ENCODE measurements at places on chromosomes 7 and 10.

DNA sequence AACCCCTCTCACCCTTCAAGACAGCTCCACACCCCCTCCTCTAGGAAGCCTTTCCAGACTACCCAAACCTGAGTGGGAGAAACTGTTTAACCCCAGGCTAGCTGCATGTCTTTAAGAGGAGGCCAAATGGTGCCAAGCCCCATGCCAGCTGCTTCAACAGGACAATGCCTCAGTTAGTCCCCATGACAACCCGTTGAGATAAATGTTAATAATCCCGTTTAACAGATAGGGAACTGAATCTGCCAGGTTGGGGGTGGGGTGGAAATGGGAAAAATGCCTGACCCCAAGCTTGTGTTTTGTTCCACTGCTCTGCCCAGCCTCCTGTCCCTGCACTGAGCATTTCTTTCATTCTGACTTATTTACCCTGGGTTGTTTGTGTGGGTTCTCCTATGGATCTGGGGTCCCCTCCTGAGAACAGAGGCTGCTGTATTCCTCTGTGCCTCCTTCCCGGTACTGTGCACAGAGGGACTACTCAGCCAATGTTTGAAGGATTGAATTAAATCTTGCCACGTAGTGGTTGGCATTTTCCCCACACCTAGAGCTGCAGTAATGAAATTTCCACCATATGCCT, 452.6 kb upstream of the ZMIZ1 start:
- no peak for DNase-seq

GRCh38 chr7:93958651-93959050, 37.1 kb downstream of the GNG11 start:
- no peak for DNase-seq

GRCh38 chr10:24853661-24854060, 98.7 kb downstream of the PRTFDC1 start:
- DNase-seq, result no peak

GRCh38 chr7:40640566-40640965, 505.8 kb downstream of the SUGCT start:
- DNase-seq, result no peak

DNA sequence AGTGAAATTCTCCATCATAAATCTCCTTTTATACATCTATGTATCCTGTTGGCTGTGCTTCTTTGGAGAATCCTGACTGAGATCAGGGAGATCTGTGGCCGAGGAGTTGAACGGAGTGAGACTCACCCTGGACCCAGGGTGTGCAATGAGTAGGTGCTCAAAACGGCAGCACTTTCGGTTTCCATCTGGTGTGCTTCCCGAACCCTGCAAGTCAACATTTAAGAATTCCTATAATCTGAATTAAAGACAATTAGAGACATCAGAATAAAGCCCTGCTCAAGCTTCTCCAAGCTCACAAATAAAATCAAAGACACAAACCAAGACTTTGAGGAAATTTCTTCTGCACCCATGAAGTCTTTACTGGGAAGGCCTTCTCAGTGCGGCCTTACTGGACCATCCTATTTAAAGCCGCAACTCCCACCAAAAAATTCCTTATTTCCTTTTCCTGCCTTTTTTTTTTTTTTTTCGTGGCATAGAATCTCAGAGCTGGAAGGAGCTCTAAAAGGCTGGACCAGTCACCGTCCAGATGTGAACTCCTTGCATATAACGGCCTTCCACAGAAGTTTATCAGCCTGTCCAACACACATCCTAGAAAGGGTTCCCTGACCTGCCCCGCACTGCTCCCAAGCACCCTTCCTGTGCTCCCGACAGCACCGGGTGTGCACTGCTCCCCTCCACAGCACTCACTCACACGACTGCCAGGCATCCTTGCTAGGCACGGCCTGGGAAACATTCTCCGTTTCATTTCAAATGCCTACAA, 29.7 kb downstream of the GNA12 start:
- no peak for DNase-seq

- DNase-seq, result no peak
Measured at GRCh38 chr7:80940539-80941207, 21.8 kb upstream of the SEMA3C start.

GRCh38 chr7:22596763-22597400, 96.9 kb upstream of the STEAP1B start:
- no peak for DNase-seq

DNA sequence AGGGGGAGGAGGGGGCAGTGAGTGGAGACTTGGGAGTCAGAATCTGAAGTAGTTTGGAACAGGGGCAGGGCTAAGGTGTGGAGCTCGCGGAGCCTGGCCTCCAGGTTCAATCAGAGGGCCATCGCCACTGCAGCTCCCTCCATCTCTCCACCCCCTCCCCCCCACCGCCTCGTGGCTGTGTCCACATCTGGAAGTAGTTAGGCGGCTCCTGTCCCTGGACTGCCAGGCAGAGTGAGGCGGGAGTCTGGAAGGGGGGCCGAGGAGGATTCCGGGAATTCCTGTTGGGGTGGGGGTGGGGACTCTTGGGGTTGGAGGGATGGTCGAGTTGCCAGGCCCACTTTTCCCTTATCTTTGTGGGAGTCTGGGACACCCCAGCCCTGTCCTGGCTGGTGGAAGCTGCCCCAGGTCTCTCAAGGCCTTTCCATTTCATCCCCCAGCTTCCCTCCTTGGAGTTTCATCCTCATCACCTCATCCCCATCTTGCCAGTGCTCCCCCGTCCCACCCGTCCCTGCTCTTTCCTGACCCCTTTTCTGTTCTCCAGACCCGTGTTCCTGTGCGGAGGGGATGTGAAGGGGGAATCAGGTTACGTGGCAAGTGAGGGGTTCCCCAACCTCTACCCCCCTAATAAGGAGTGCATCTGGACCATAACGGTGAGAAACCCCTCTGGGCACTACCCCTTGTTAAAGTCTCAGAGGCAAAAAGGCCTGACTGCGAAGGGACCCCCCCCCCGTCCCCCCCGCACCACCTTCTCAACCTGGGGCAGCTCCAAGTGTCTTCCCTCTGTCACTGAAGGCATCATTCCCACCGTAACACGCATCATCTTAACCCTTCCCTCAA, 944 bp downstream of the PCOLCE start:
- peak; percentile 8 for DNase-seq

DNA sequence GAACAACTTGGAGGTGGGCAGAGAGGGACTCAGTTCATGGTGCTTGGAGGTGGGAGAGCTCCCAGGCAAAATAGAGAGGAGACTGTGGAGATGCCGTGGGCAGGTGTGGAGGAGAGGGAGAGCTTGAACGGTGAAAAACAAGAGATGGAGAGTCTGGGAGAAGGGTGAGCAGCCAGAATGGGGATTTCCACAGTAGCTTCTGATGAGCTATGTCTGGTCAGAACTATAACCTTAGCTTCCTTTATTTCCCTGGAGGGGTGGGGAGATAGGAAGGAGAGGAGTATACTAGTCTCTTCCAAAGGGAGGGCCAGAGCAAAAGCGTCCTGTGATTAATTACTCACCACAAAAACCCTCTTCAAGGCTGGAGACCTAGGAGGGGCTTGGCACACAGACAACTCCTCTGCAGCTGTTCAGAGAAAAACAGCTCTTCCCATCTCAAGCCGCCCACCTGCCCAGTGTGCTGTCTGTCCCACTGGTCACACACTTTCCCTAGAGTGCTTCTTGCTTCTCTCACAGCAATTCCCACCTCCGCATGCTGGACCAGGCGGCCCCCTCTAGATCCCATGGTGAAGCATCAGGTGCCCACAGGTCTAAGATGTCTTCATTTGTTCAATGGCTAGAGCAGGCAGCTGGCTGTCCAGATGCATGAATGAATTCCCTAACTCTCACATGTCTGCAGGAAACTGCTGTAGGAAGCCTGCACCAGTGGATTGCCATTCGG, 41.9 kb downstream of the TAS2R41 start:
- no peak for DNase-seq

DNA sequence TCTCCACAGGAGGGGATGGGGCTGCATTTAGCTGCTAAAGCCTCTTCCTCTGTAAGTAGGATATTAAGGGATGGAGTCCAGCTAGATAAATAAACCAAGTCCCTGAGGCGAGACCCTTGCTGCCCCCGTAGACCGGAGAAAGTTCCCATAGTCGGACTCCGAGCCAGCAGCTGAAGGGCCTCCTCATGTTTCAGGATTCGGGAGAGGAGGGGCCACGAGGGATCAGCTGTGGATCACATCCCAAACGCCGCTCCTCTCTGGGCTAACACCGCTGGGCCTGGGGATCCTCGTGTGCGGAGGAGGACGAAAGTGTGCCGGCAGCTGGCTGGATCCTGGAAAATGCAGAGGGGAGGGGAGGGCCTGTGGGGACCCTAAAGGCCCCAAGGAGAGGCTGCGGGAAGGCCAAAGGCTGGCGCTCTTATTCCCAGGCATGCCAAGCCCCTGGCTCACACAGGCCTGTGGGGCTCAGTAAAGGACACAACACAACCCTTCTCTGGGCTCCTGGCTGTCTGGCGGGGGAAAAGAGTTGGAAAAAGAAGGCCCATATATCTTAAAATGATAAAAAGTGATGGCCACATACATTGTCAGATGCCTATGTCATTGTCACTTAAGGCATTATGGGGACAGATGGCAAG, 82.5 kb upstream of the TMEM72 start:
- DNase-seq, result no peak

GRCh38 chr7:138610671-138611170, 90.4 kb downstream of the SVOPL start:
- DNase-seq, result no peak

DNA sequence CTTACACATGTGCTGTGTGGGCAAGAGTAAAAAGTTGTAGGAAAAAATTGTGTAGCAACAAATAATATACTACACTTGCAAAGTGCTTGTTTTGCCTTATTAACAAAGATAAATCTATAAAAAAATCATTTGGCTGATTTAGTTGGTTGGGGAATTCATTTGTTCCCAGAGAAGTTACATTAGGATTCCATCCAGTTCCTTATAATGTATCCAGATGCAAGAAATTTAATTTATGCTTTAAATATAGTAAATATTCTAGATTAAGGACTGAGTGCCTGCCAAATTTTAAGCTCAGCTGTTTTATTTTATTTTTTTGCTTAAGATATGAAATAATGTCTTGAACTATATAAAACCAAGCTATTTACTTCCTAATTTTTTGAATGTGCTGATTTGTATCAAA, 1169.9 kb downstream of the NXPH1 start:
- DNase-seq, result no peak

All from NCI-H2227 treated with DMSO at 0.1 percent for 48 hours (cell line).